ENCODE measurements at places on chromosomes 7 and 10.

GRCh38 chr10:132835848-132836233 is 49.9 kb upstream of the NKX6-2 start:
- no peak for DNase-seq

GRCh38 chr7:131066635-131067034 is 261.0 kb upstream of the MKLN1 start:
- peak; percentile 50 for DNase-seq

DNA sequence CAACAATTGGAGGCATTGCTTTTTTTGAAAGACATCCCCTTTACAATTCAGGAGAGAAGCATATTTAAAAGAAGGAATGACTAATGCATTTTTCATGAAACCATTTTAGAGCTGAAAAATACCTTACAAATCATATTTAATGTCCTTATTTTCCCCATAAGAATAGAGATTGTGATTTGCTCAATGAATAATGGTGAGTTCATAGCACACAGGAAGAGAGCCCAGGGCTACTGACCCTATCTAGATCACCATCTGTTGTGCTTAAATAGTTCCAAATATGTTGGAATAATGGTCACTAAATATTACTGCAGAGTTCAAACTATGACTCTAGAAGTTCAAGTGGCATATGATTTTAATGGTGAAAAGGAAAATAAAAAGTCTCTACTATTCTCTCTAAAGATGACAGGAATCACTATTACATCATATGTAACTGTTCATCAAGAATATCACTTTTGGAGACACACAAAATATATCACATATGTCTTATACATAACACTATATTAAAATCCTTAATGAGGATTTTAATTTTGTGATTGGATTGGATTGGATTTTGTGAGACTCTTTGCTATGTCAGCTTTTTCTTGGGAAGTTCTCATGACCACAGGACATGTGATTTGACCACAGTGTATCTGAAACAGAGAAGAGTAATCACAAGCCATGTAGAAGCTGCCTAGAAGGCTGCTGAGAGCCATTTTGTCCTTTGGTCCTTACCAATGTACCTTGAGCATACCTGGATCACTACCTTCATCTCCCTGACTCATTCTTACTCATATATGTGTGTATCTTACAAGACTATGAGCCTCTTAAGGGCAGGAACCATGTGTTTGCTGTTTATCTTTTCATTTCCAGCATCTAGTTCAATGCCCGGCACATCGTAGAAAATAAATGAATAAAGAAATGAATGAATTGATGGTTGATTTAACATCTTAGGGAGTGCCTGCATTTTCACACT is 26.4 kb downstream of the SLC16A9 start:
- peak; percentile 6 for DNase-seq

DNA sequence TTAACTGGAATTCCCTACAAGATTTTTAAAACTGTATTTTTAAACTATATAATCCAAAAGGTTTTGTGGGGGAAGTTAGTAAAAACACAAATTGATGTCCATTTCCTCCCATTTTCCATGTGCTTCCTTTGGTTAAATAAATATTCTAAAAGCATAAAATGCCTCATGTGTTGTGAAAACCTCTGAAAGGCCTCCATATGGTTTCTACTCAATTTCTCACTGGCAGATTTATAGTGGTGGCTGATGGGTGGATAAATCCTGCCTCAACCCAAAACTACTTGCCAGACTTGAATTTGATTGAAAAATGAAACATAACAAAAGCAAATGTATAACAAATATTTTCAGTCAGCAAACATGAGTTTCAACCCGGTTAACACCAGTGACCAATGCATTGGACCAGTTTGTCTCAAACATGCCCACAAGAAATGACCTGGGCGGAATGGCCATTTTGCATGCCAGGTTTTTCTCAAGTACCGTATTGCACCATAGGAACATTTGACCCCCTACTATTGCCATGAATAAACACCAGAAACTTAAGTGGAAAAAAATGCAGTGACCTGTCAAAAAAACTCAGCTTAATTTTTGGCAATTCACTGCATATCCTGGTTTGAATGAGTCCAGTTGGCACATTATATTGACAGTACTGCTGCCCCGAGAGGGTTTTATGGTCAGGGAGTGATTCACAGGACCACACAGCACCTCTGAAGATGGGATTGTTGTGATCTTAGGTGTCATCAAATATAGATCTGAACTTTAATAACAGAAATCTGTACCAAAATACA is 454.6 kb upstream of the ANKRD30A start:
- peak; percentile 42 for DNase-seq

DNA sequence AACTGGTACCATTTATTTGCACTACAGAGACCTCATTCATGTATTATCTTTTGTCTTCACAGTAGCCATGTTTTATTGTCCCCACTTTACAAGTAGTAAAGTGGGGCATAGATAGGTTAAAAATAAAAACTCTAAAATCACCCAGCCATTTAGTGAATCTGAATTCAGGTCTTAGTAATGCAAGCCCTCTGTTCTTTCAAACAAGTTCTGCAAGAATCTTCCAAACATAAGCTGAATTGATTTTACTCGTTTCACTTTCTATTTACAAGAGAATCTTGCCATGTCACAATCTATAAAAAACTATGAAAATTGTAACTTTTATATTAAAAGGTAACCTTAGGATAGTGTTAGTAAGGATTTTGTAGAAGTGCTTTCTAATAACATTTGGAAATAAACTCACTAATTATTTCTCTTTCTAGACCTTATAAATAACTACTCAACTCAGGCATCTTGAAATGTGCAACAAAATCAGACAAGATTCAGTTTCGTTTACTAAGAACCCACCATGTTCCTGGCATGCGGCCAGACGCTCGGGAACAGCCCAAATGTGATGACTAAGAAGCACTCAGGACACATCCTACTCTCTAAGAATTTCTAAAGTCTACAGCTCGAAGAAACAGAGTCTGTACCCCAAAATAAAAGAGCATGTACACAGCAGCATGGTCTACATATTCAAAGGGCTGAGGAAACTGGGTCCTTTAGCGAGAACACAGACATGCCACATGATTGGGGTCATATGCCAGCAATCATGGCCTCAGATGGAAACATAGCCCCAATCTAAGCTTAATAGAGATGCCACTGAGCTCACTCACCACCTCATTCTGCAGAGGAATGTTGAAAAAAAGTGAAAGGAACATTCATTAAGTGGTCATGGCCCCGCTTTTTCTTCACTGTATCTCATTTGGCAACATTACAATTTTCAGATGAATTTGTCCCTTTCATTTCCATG is 167.6 kb downstream of the AMPH start:
- peak; percentile 79 for DNase-seq

- DNase-seq, result no peak
Observed at GRCh38 chr7:105978035-105978434, 15.0 kb downstream of the CDHR3 start.

All from fibroblast of skin of right biceps (primary cell).